Activated CD8-positive, alpha-beta T cell treated with anti-CD3 and anti-CD28 coated beads for 36 hours (primary cell): ENCODE measurements at places on chromosomes 3 and 15.
A peak's percentile ranks its signal among the peaks of the same experiment; 100 is the strongest.

GRCh38 chr3:58962816-58963215 lies 87.0 kb downstream of the CFAP20DC start:
- DNase-seq, result no peak

DNA sequence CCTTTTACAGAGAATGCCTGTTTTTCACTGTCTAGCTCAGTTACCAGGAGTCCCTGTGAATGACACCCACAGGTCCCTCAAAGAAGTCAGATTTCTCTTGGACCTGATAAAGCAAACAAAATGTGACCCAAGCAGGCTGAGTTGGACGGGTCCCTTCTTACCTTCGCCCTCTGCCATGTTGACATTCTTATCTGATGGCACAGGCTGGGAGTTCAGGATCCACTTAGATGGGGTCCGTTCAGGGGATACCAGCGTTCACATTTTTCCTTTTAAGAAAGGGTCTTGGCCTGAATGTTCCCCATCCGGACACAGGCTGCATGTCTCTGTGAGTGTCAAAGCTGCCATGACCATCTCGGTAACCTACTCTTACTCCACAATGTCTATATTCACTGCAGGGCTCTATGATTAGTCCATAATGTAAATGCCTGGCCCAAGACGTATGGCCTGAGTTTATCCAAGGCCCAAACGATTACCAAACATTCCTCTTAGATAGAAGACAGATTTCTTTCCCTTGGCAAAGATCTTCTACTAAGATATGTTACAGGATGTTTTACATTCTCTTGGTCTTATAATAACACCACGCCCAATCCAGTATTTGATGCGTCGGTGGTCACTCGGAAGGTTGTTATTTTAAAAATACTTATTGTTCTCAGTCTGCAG lies 179.1 kb downstream of the THSD4 start:
- DNase-seq, result no peak

GRCh38 chr3:134708671-134709070 lies 57.8 kb upstream of the KY start:
- DNase-seq, result no peak

GRCh38 chr3:189309400-189309975 lies 137.7 kb downstream of the TPRG1 start:
- DNase-seq, result no peak

DNA sequence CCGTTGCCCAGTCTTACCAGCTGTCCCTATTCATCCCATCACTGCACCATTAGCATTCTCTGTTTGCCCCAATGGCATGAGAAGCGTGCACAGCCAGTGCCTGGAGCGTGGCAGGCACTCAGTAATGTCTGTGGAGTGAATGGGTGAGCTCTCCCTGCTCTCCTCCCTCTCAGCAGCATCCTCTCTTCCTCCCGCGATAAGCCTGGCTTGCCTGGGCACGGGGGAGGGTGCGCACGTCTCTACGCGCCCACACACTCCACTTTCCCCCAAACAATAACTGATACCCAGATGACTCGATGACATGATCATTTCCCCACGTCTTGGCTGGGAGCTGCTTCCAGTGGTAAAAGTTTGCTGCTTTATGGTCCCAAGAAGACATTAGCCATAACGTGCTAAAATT lies 81.8 kb upstream of the LINGO1 start:
- DNase-seq, result no peak

- DNase-seq, result peak; percentile 83
Measured at GRCh38 chr3:10192953-10193691, 28.4 kb downstream of the IRAK2 start.

- no peak for DNase-seq
Measured at GRCh38 chr3:6785726-6786125, 75.2 kb upstream of the GRM7 start.

DNA sequence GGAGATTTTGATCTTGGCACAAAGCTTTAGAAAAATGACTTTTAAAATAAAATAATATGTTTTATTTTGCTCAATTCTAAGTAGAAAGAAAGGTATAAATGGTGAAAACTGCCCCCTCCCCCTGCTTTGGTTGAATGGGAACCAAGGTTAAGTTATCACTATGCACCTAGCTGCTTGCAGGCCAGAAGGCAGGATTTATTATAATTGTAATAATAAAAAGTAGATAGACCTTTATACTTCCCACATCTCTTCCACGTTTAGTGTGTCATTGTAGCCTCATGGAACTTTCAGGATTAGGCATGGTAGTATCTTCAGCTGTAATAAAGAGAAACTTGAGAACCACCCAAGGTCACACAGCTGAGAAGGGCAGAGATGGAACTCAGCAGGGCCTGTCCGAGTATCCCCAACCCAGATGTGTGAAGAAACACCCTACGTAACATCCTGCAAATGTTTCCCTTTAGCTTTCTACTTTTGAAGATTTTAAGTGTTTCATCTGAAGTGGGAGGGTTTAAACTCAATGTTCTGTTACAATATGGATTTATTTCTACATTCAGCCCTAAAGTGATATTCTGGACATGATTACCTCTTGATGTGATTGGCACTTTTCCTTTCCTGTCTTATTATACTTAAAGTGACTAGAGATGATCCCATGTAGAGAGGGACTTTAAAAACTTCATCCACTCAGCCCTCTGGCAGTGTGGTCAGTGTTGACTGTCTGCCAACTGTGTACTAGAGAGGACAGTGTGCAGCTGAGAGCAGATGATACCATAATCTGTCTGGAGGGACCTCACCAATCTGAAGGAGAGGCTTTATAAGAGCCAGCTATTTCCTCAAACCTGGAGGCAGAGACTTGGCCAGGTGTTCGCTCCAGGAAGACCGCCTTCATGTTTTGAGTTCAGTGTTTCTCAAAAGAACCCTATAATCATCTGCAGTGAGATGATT lies 282.5 kb upstream of the TRIM42 start:
- DNase-seq, result no peak

DNA sequence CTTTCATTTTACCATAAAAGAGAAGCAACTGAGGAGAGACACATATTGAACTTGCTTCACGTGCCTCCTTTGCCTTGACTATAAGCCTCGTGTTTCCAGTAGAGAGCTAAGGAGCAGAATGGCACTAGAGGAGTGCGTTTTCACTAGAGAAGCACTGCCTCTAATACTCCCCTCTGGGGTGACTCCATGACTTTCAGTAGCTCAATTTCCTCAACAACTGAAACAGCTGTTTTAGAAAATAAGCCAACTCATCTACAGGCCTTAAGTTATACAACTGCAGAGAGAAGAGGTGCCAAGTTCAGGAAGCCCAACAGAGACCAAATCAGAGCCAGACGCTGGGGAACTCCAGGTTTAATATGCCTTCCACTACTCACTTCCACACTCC lies 1.9 kb downstream of the UBP1 start:
- peak; percentile 17 for DNase-seq

- DNase-seq, result peak; percentile 19
Measured at GRCh38 chr3:9876991-9877390, 3.1 kb downstream of the CIDEC start.

GRCh38 chr3:62436785-62437184 lies 63.4 kb upstream of the FEZF2 start:
- DNase-seq, result no peak

DNA sequence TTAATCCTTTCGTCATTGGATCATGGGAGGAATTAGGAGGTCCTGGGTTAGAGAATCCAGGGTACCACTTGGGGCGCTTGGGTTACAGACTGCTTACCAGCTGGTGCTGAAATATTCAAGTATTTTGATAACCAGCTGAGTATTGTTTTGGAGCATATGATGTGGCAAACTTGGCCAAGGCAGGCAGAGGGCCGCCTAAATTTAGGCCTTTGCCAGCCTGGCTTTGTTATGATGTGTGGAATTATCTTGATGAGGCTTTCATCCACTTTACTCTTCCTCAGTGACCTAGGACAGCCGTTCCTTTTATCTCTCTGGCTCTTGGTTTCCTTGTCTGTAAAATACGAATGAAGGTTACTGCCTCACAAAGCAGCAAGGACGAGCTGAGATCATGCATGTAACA lies 6.9 kb downstream of the COPG1 start:
- no peak for DNase-seq

DNA sequence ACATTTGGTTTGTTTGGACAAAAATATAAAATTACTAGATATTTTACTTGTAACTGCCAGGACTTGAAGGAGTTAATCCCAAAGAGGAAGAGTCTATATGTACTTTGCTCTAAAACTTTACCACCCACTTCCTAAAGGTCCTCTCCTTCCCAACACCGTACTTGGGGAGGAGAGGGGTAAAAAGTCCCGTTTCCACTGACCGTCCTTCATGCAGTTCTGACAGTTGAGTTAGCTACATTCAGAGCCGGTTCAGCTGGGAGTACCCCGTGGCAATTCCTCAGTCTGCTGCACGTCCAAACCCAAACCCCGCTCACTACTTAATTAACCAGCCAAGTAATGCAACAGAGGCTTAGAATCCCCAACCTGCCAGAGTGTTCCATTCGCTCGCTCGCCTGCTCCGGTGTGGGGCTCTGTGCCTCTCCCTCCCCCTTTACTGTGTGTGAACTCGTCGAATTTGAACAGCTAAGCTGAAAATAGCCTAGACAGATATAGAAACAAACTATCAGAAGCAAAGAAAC lies 519.7 kb downstream of the FOXP1 start:
- DNase-seq, result peak; percentile 76

- DNase-seq, result peak; percentile 11
Measured at GRCh38 chr3:142987707-142988106, 13.7 kb upstream of the U2SURP start.

GRCh38 chr3:33881156-33882064 lies 83.0 kb downstream of the PDCD6IP start:
- DNase-seq, result no peak

DNA sequence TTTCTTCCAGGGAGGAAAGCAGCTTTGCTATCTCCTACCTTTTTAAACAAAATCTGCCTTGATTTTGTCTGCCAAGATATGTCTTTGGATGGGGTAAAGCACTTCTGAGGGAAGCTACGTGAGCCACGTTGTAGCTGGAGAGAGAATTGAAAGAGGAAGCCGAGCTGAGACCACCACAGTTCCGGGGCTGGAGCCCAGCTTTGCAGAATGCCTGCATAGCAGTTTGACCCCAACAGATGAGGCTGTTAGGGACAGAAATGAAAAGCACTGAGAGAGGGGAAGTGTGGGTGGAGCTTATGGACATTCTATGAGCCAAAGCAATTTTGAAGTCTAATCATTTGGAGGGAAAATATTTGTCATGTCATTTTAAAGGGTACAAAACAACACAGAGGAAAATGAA lies 45.4 kb downstream of the LIPC start:
- peak; percentile 41 for DNase-seq

DNA sequence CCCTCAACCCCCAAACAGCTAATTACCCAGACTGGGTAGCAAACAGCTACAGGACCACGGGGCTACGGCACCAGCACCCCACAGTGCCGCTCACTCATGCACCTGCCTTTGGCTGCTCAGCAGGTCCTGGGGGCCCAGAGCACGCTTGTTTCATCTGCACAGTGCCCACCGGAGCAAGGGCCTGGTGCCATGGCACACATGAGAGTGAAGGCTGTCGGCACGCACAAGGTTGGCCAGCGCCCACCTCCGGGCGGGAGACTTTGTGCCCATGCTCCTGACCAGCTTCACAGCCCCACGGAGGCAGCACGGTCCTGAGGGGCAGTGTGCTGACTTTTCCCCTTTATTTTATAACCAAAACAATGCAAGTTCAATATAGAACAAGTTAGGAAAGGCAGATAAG lies 135.9 kb upstream of the NSMCE3 start:
- no peak for DNase-seq
